ENCODE measurements at places on chromosomes 13 and 19. TPM values are rescaled to one million over a fixed set of nuclear protein-coding genes. Genes with fewer than 3 reads are reported as not detected.
A peak's percentile ranks its signal among the peaks of the same experiment; 100 is the strongest.

RUBCNL gene
- 3.9 TPM for total RNA-seq

VSTM2B gene
- total RNA-seq = not detected

NLRP4 gene
- not detected for total RNA-seq

DNA sequence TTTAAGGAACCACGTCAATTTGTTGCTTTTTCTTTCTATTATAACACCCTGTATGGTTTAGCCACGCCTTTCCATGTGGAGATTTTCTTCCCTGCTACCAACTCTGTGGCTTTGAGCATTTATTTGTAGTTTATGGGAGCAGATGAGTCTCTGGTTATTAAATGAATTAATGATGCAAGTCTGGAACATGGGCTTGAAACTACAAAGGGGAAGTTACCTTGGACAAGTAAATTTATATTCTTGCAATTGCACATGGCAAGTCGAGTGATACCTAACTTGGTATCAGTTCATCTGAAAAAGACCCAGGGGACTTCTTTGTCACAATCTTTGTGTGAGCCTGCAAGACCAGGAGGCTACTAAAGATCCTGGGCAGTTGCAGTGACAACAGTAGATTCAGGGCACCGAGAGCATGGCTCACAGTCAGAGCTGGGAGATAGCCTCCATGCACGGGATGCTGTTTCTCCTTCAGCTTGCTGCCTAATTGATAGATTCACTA is 24.4 kb downstream of the B3GLCT start:
- DNase-seq = no peak

DNA sequence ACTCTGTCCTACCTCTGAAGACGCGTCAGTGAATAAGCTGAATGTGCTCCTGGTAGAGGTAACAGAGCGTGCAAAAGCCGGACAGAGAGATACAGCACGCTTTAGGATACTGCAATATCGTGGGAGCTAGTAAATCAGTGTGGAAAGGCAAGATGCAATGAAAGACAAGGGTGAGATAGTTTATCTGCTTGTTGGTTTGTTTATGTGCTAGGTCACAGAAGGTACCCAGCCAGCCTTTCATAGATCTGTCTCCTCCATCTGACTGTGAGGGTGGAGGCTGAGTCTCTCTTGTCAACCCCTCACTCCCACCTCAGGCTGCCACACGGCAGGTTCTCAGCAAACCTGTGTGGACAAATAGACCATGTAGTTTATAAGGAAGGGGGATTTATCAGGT is 904 bp upstream of the GIPC1 start:
- no peak for DNase-seq

- no peak for DNase-seq
Measured at GRCh38 chr13:113420232-113420631, 33.1 kb downstream of the ADPRHL1 start.

DNA sequence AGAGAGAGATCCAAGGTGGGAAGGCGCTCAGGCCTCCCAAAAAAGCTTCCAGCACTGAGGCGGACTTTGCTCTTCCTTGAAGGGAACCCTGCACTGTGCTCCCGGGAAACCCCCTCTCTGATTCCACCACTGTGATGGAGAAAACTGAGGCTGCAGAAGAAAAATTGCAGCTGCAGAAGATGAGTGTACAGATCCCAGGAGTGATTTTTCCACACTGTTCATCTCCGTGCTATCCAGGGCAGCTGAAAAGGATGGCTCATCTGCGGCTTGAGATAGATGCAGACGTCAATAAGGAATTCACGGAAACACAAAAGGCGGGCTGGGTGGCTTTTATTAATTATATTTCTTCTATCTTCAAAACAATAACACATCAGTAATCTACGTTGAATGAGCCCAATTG is 26.2 kb downstream of the CCNE1 start:
- DNase-seq = no peak

GRCh38 chr13:85333506-85334020 is 465.7 kb downstream of the SLITRK6 start:
- DNase-seq = no peak

GRCh38 chr13:106748785-106749184 is 180.8 kb upstream of the ARGLU1 start:
- DNase-seq = no peak

- DNase-seq = no peak
Measured at GRCh38 chr13:30366088-30366487, 56.2 kb upstream of the UBE2L5 start.

DNA sequence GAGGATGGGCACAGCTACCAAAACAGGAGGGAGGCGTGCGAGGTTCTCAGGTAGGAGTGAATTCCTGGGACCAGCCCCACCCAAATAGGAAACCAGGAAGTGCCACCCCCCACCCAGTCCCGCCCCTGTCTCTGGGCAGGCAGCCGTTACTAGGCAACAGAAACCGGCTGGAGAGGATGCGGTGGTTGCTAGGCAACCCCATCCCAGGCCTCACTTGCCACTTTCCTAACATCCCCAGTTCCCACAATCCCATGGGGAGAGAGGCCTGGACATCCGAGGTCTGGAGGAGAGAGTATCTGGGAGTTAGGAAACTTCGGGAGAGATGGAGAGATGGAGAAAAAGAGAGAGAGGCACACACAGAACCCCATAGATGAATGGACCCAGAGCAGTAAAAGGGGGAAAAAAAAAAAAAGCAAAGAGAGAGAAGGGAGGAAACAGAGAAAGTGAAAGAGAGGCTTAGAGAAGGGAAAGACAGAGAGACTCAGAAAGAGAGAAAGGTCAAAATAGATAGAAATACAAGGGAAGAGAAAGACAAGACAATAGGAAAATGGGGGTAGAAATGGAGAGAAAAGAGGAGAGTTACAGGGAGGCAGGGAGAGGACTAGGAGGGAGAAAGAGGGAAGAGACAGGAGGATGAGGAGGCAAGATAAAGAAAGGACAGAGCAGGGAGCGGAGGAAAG is 3.8 kb downstream of the GRIK5 start:
- DNase-seq = no peak

GRCh38 chr13:32881074-32881776 is 135.0 kb upstream of the KL start:
- DNase-seq = peak; percentile 61

DNA sequence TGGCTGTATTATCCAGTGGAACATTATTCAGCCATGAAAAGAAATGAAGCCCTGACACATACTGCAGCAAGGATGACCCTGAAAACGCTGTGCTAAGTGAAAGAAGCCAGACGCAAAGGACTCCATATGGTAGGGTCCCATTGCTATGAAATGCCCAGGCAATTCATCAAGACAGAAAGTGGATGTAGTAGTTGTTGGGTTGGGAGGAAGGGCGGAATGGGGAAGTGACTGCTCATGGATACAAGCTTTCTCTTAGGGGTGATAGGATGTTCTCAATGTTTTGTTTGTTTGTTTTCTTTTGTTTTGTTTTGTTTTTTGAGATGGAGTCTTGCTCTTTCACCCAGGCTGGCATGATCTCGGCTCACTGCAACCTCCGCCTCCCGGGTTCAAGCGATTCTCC is 11.1 kb upstream of the CEACAM16 start:
- no peak for DNase-seq

Measured in skin of body (tissue), 3 donors.